ENCODE measurements at places on chromosomes 7 and 10. TPM values are rescaled to one million over a fixed set of nuclear protein-coding genes. Genes with fewer than 3 reads are reported as not detected.

GRCh38 chr7:129843978-129844840 lies 108.6 kb downstream of the UBE2H start:
- no peak for DNase-seq

DNA sequence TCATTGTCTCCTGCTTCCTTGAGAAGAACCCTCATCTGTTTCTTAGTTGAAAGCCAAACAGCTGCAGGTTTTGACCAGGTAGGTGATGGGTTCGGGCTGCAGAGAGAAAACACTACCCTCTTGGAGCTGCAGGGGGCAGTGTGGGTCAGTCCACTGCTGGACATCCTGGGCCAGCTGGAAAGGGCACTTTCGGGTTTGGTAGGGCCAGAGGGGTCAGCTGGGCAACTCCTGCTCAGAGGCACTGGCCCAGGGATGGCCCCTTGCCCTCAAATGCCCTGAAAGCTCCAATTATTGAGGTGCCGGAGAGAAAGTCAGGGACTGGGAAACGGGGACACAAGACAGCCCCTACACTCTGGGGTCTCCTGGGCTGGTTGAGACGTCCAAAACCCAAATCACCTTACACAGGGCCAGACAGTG lies 90.7 kb downstream of the MKI67 start:
- peak; percentile 60 for DNase-seq

GRCh38 chr10:4688168-4688567 lies 137.8 kb upstream of the AKR1E2 start:
- no peak for DNase-seq

DNA sequence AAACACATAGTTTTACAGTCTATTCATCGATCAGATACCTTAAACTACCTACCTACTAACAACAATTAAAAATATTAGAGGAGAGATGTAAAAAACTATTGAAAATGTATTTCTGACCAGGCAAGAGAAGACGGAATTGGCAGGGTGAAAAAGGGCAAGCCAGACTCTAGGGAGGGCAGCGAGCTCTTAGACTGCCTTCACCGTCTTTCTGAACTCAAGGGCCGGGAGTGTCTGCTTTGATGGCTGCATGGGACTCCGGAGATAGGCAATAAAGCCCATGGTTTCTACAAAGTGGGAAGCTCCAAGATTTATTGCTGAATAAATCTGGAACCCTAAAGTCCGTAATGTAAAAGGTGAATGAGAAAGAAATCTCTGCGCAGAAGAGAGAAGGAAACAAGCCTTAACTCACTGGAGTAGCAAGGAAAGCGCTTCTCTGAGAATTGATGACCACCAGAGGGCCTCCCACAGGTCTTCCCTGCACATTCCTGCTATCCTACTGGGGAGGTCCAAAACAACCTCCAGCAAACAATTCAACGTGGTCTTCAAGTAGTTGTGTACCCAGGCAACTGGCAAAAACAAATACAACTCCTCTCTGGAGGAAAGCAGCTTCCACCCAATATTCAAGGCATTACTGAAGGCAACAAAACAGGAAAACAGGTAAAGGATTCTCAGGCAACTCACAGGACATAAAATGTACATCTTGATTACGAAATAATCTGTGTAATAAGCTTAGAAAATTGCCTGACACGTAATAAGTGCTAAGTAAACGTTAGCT lies 181.3 kb downstream of the SDK1 start:
- DNase-seq = peak; percentile 39

DNA sequence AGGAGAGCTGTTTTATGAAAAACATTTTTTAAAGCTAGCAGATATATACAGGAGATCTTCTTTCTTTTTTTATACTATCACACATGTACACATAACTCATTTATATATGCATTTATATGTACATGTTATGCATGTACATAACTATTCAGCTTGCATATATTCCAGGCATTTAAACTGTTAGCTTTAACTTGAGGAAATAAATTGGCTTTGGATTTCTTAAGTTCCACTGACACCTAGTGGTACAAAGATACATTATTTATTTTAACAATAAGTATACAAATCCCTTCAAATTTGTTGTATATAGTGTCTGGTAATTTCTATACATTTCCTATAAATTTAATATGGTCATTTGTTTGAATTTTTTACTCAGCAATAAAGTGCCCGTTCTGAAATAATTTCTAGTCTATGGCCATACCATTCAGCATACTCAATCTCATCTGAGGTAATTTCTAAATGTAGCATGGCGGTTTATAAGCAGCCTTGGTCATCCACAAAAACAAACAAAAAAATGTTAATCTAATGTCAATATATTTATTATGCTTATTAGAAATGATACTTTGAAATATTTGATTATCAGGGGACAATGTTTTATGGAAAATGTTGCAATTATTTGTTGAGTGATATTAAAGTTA lies 11.6 kb downstream of the ZDHHC6 start:
- no peak for DNase-seq

DNA sequence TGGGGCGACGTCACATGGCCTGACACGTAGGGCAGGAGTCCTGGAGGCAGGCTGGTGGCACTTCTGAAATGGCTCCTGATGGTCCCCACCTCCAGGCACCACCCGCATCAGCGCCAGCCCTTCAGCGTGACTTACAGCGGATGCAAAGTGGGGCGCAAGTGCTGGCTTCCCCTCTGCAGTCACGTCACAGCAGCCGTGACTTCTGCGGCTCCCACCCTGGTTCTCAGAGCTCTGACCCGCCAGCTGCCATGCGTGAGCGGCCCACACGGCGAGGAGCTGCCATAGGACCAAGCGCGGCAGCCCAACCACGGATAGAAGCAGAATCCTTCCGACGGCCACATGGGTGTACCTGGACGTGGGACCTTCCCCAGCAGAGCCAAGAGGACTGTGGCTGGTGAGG lies 159.0 kb downstream of the ELFN1 start:
- peak; percentile 10 for DNase-seq

GRCh38 chr7:12814107-12814506 lies 126.7 kb downstream of the ARL4A start:
- no peak for DNase-seq

DNA sequence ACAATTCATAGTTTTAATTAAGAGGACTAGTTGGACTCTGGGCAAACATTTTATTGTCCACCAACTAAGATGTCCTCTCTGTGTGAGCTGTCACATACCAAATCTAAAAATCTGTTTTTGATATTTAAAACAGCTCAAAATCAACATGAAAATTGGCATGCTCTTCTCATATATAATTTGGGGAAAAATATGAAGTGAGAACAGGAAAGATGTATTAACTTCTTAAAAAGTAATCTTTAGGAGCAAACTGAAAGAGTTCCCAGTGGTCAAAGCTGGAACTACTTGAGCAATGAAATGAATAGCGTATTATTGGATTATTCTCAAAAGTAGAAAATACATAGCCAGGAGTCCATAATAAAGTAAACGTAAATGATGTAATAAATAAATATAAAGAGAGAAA lies 147.2 kb downstream of the DYNC1I1 start:
- DNase-seq = no peak

DNA sequence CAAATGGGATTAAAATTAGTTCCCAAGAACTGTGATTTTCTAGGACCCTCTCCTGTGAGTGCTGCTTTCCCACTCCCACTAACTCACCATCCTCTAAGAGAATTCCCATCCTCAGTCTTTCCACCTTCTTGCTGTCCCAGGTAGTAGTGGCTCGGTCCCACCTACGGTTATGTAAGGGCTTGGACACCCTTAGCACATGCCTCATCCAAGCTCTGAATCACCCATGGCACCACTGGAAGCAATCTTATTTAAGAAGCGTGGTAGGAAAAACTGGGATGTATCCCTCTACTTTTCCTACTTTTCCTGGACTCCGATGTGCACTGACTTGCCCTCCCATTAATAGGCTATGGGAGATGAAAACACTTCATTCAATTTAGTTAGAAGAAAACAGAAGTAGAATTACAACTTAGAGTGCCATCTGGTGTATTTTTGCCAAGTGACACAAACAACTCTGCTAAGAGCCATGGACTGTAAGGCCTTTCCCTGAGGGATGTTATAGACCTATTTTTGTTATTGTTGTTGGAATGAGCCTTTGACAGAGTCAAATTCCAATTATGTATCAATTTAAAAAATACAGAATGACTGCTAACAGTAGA lies 13.7 kb upstream of the ANKRD22 start:
- no peak for DNase-seq

DNA sequence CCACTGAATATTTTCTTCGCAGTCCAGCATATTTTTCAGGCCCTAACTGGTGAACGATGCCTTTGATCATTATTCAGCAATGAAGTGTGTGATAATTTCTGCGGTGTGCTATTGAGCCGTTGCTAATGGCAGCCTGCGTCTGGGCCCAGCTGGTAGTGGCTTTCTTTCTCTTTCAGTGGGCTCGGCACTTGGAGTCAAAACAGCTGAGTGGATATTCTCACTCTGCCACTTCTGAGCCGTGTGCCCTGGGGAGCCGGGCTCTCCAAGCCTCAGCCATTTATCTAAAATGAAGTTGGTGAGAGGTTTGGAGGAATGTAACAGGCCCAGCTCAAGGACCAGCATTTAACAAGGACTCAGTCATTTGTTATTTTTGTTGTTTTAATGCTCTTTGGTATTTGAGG lies 87.5 kb upstream of the IFRD1 start:
- DNase-seq = no peak

DNA sequence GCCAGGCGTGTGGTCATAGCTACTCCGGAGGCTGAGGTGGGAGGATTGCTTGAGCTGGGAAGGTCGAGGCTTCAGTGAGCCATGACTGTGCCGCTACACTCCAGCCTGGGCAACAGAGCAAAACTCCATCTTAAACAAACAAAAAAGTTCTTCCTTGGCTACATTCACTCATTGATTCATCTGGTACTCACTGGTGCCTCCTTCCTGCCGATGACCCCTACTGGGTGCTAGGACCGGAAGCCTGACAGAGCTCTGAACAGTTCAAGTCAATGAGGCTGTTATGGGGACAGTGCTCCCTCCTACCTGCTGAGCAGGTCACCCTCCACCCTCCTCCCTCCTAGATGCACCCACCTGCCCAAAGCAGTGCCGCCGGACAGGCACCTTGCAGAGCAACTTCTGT lies 4.9 kb downstream of the PCOLCE start:
- DNase-seq = no peak

GRCh38 chr10:92693534-92693893 lies 3.8 kb downstream of the HHEX start:
- no peak for DNase-seq

- no peak for DNase-seq
Measured at GRCh38 chr7:102081244-102081627, 205.4 kb upstream of the SH2B2 start.

DNA sequence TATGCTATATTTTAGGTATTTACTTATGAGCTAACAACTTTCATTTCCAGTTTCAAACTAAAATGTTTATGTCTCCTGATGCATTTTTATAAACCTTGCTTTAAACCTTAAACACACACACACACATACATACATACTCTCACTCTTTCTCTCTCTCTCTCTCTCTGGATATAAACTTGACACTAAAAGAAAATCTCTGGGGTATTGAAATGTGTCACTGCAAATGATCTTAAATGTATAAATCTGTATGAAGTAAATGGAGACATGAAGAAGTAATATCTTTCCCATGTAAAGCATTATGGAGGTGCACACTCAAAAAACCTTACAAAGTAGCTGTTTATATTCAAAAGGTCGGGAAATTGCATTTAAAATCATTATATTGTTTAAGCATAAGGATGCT lies 37.0 kb downstream of the RELN start:
- no peak for DNase-seq

DNA sequence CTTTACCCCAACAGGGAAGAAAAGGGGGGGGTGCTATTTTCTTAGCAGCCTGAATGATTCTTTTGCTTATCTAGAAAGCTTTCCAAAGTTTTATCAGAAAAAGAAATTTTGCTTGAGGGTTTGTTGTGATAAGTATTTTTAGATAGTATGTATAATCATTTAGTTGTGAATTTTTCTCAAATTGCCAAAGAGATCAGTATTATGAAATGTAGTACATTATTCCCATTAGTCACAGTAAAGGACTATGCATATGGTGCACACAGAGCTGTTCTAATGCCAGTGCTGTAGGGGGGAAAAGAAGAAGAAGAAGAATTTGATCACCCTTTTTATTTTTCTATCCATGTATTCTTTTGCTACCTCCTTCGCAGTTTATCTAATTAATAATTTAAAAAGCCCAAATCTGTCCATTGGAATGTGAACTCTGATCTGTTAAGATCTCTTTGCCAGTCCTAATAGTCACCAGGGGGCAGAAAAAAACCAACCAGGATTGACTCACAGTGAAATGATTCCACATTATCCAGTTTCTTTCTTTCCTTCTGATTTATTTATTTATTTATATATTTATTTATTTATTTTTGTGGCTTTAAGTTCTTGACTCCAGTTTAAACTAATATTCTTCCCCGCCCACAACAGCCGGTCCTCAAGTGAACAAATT lies 4.7 kb downstream of the RBM20 start:
- DNase-seq = no peak

The PIK3CG gene
- total RNA-seq = 6.5 TPM

The TRIM50 gene
- total RNA-seq = 16.3 TPM

The LIPF gene
- total RNA-seq = 0.81 TPM

The RBM28 gene
- total RNA-seq = 58.3 TPM

The PPRC1 gene
- 49.1 TPM for total RNA-seq

The CLDN4 gene
- total RNA-seq = 0.93 TPM

The LRRD1 gene
- total RNA-seq = 7.7 TPM

The PRF1 gene
- 0.55 TPM for total RNA-seq
